ENCODE measurements at places on chromosomes 6 and 20.
A peak's percentile ranks its signal among the peaks of the same experiment; 100 is the strongest.

- peak; percentile 37 for DNase-seq
Measured at GRCh38 chr6:41937861-41938574, 3.6 kb downstream of the CCND3 start.

DNA sequence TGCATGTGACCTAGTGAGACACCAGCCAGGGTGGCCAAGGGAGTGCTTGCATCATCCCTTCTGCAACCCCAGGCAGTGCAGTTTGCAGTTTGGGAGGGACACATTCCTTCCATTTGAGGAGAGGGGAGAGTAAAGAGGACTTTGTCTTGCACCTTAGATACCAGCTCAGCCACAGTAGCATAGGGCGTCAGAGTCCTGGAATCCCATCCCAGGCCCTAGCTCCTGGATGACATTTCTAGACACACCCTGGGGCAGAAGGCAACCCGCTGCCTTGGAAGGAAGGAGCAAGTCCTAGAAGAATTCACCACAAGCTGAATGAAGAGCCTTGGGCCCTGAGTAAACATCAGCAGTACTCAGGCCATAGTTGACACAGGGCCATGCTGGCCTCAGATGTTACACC, 680.4 kb upstream of the IMPG1 start:
- DNase-seq, result no peak

DNA sequence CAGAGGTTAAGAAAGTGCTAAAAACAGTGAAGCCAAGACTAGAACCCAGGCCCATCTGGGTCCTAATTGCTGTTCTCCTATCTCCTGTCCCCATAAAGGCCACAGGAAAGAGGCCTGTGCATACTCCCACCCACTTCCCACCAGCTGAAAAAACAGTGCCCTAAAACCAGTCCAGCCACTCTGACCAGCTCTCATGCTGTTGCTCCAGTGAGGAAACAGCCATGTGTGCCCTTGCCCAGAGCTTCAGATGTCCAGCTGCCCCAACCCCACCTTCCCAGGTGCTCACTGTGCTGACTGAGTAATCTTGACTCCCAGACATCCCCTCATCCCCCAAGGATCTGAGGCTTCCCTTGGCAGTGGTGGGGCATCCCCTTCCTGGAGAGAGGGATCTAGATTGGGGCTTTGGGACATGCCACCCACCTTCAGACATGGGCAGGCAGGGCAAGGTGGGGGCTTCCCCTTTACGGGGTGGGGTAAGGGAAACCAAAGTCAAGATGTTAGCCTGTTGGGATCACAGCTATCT, 28.7 kb downstream of the KCNK5 start:
- no peak for DNase-seq

DNA sequence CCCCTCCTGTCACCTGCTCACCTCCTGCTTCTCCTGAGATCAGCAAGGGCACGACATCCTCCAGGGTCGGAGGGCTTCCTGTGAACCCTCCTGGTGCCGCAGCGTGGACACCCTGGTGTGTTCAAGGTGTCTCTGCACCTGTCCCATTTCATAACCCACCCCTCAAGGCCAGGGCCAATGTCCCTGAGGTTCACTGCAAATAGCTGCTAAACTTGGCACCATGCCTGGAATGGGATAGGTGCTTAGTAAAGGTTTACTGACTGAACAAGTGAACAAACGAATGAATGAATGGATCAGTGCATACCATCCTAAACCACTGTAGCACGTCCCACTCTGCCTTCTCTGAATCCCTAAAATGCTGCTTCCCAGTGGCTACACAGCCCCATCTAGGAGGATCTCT, 35.0 kb downstream of the SIRPA start:
- peak; percentile 52 for DNase-seq

- DNase-seq, result no peak
Measured at GRCh38 chr6:72022830-72023229, 136.5 kb downstream of the RIMS1 start.

- DNase-seq, result no peak
Measured at GRCh38 chr6:28767691-28768090, 156.1 kb downstream of the TRIM27 start.

DNA sequence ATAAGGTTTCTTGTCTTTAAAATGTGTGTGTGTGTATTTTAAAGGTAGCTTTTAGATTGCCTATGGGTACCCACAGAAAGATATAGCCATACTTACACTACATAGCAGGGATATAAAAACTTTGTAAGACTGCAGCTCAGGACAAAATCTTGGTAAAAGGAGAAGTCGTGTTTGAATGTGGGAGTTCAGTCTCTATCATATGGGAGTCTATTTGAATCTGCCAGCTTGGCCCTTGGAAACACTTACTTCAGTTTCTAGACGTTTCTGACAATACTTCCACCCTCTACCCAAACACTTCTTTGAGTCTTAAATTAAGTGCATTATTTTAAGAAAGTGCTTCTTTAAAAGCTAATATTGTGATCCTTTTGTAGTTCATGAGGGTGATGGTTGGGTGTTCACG, 155.7 kb downstream of the CARMIL1 start:
- no peak for DNase-seq

DNA sequence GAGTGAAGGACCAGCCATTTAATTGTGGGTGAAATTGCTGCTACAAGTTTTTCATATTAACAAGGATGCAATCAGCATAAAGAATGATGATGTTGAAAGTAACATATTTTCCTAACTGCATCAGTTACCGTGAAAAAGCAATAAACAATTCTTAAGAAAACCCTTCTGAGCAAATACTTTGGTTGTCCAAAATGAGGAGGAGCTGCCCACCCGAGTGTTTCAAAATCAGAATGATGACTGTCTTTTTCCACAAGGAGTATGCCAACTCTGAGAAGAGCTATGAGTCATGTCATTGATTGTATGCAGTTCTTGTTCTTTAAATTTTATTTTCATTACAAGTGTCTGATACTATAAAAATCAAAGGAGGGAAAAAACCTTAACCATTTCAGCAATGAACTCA, 470.5 kb downstream of the COL12A1 start:
- DNase-seq, result no peak

DNA sequence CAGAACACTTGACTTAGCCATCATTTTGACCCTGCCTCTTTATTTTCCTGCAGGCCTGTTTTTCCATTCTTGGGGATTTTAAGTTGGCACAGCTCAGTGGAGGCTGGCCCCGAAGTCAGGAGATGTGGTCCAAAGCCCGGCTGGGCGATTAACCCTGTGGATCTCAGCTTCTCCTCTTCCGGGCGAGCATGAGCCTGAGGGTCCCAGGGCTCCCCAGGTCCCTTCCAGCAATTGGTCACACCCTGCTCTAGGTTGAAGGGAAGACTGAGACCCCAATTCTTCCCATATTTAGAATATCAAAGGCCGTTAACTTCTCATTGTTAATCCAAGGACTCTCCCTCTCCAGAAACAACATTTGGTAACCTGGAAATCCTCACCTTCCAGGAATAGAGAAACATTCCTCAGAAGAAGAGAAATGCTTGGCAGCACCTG, 2.3 kb downstream of the THBS2 start:
- DNase-seq, result no peak

GRCh38 chr6:43842231-43842794, 72.3 kb downstream of the VEGFA start:
- DNase-seq, result no peak

- no peak for DNase-seq
Measured at GRCh38 chr20:35773154-35773751, 1.4 kb downstream of the PHF20 start.

GRCh38 chr6:44203955-44204354, 12.8 kb upstream of the MYMX start:
- DNase-seq, result no peak

GRCh38 chr20:14264869-14265268, 72.5 kb downstream of the FLRT3 start:
- peak; percentile 51 for DNase-seq

- peak; percentile 97 for DNase-seq
Measured at GRCh38 chr6:73653571-73654424, at the start of gene SLC17A5. Gene SLC17A5, minus strand, starts transcription at chr6:73653992. Its CDS starts 106 bp downstream, at chr6:73653886.

DNA sequence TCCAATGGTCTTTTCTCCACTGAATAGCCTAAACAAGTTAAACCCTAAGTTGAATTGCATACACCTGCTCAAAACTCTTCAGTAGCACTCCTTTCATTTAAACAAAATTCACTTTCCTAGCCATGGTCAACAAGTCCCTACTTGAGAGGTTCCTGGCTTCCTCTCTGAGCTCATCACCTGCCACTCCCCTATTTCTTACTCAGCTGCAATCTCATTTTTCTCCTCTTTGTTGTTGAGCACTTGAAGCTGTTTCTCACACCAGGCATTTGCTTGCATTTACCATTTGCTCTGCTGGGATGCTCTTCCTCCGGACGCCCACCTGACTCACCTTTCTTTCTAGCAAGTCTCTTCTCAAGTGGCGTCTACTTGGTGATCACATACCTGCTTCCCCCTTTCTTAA, 38.5 kb downstream of the EDN1 start:
- no peak for DNase-seq

GRCh38 chr6:117167520-117168271, 97.7 kb upstream of the VGLL2 start:
- DNase-seq, result no peak

DNA sequence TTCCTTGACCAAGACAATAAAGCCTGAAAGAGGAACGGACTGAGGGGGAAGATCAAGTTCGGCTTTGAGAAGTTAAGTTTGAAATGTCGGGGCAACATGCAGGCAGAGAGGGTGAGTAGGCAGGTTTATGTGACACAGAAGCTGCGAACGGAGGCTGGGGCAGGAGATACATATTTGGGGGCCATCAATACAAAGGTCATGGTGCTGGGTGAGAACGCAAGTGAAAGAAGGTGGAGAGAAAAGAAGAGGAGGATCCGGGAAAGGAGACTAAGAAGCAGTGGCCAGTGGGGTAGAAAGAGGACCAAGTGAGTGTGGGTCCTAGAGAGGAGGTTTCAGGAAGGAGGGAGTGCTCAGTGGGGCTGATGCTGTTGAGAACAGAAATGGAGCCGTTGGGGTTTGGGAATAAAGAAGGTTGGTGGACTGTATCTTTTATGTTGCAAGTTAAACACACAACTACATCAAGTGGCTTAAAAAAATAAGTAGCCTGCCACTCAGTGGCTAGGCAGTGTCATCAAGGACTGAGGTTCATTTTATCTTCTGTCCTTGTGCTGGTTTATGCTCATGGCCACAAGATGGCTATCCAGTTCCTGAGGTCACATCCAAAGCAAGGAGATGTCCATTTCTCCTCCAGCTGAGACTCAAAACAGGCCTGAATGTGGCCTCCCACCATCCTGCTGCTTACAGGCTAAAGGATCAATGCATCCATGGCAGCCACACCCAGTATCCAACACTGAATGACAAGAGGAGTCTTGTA, 1.7 kb upstream of the BLCAP start:
- no peak for DNase-seq

DNA sequence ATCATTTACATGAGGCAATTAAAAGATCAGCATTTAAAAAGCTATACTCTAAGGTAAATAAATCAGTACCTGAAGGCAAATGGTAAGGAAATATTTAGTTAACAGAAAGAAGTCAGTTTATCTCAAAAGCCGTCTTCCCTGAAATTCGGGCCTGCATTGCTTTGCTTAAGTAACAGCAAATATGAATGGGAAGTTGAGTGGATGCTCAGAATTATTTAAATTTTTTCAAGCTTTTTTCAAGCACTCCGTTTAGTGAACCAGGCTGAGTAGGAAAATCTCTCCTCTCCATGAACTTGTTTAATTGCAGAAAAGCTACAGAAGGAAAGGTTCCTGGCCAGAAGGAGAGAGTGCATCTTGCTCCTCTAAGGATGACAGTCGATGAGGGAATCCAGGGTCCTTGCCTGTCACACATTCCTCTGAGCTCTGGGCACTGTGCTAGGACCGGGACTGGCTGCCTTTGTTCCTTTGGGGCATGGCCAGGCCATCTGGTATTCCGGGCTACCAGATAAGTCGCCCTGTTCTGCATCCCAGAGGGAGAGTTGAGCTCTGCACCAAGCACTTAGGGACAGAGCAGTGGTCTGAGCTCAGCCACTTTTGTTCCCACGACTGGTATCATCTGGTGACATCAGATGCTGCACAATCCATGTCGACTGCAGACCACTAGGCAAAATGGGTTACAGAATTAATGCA, 77.6 kb downstream of the RIN2 start:
- no peak for DNase-seq

DNA sequence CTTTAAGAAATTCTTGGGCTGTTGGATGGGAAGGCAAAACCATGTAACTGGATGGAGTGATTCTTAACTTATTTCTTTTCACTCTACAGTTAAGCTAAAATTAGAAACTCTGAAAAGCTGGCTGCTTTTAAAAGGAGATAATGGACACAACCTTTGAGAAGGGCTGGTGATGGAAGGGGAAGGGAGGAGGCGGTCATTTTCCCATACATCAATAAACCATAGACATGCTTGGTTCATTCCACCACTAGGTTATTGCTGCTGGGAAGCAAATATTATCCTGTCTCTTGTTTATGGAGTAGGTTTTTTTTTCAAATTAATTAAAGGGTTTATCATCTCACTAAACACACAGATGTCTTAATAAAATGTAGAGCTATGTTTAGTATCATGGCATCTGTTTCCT, 76.2 kb downstream of the PLCB1 start:
- DNase-seq, result no peak

GRCh38 chr6:166604911-166605310, 18.4 kb upstream of the RAMACL start:
- no peak for DNase-seq

DNA sequence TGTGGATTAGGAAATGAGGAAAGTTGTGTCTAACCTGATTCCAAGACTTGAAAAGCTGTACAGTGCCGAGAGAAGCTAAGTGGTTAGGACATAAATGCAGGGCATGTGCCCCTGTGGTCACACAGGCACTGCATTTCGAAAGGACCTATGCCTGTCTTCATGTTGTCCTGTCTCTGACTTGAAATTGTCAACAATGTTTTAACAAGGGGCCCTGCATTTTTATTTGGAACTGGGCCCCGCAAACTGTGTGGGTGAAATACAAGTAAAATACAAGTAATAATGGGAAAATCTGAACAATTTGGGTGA, 38.8 kb downstream of the MRS2 start:
- DNase-seq, result no peak

- DNase-seq, result peak; percentile 7
Measured at GRCh38 chr6:68653074-68653705, 18.1 kb downstream of the ADGRB3 start.

DNA sequence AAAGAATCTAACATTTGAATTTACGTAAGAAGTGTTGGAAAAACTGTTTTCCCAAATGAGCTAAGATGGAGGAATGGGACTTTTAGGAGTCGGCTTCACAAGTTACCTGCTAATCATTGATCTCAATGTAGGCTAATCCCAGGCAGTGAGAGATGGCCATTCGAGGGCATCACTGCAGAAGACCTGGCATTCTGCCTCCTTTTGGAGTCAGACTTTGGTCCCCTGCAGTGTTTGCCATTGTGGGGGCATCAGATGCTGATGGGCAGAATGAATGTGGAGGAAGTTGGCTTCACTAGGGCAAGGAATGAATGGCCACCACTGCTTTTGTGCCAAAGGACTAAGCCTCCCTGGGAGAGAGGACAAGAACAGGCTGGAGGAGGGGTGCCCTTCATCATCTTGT, 55.7 kb upstream of the NKX2-2 start:
- DNase-seq, result peak; percentile 26
